WTC11 (cell line): ENCODE measurements at places on chromosomes 5 and 9.

- H3K4me3 ChIP-seq = no peak overlapping the region
- no peaks in the 10 kb centered on the region for H3K27me3 ChIP-seq
- no peak for DNase-seq
- no peak overlapping the region for H3K27ac ChIP-seq
These were observed 123.7 kb upstream of the NFIB start for GRCh38 chr9:14437354-14438231.

GRCh38 chr9:35729700-35730485 lies 2.1 kb downstream of the TLN1 start:
- no peak overlapping the region for H3K27ac ChIP-seq
- H3K4me1 ChIP-seq = peaks cover 14% of the 10 kb centered on the region
- DNase-seq = peak; percentile 28
- no peaks in the 10 kb centered on the region for H3K27me3 ChIP-seq
- peak overlapping the region; percentile 90 for H3K4me3 ChIP-seq

- no peaks in the 10 kb centered on the region for H3K36me3 ChIP-seq
- no peaks in the 10 kb centered on the region for H3K27me3 ChIP-seq
- DNase-seq = no peak
- H3K4me3 ChIP-seq = no peak overlapping the region
- H3K4me1 ChIP-seq = peaks cover 13% of the 10 kb centered on the region
- H3K27ac ChIP-seq = no peak overlapping the region
These were observed 408.1 kb downstream of the GADD45G start for GRCh38 chr9:90012949-90013348.

DNA sequence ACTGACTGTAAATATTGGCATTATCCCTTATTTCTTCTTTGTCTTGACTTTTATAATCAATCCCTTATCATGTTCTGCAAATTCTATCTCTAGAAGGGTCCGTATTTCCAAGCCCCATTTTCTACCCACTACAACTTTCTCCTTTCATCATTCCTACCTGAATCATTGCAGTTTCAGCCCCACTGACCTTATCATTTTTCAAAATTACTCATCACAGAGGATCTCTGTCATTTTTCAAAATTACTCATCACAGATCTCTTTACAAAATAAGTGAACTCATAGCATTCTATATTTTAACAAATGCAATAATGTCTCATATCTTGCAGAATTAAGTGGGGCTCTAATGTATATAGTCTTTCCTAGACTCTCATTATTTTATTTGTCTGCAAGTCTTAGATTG lies 256.9 kb upstream of the COX7C start:
- no peaks in the 10 kb centered on the region for H3K36me3 ChIP-seq
- H3K27me3 ChIP-seq = no peaks in the 10 kb centered on the region
- no peak overlapping the region for H3K27ac ChIP-seq
- DNase-seq = no peak
- H3K4me3 ChIP-seq = no peak overlapping the region
- H3K4me1 ChIP-seq = no peaks in the 10 kb centered on the region

DNA sequence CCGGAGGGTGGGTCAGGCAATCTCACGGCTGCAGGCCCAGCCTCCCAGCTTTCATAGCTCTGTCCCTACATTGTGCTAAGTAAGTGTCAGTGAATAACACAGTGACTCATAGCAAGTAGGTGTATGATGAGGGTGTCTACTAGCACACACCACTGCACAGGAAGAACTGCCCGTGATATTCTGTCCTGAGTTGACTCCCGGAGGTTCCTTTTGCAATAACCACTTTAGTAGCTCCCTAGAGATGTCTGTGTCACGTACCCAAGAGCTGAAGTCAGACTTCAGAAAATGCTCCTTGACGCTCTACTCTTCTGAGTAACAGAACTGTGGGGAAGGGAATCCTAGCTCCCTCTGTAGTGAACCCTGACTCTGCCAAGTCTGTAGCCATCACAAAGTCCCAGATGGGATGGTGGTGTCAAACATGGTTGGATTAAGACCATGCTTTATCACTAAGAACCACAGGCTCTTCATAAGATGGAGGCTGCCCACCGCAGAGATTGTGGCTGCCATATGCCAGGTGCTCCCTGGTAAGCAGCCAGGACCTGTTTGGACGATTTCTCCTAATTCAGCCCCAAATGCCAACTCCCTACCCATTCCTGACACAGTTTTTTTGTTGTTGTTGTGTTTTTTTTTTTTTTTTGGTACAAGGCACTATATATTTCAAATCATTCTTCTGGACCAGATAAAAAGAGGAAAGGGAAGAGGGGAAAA lies 352.6 kb upstream of the PANK3 start:
- no peaks in the 10 kb centered on the region for H3K27me3 ChIP-seq
- H3K27ac ChIP-seq = no peak overlapping the region
- H3K4me3 ChIP-seq = no peak overlapping the region
- no peak for DNase-seq
